ENCODE measurements at places on chromosomes 3 and 15.

DNA sequence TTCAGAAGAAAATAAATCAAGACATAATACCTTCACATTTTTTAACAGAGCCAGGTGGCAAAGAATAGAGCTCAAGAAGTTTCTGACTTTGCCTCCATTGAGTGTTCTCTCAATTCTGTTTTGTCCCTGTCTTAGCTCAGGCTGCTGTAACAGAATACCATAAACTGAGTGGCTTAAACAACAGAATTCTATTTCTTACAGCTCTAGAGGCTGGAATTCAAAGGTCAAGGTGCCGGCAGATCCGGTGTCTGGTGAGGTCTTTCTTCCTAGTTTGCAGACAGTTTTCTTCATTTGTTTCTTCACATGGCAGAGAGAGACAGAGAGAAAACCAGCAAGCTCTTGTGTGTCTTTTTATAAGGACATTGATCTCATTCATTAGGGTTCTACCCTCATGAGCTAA, 25.6 kb downstream of the IQCH start:
- no peak for DNase-seq

DNA sequence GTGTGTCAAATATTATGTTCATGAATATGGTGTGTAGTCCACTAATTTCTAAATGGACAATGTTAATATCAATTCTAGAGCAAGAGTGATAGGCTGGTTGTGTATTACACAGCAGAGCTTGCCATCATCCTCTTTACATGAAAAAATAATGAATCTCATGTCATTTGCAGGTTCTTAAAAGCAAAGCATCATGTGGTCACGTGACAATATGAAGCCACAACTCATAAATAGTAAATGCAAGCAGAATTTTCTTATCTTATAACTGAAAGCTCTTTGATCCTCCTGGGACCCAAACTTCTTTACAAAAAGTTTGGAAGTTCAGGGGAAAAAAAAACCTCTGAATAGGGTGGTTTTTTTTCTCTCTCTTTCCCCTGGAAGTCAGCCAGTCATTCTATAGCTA, 26.9 kb upstream of the LRRN1 start:
- no peak for DNase-seq

- DNase-seq: no peak
Observed at GRCh38 chr15:71781179-71781964, 29.0 kb upstream of the NR2E3 start.

GRCh38 chr3:172676196-172676922, 34.5 kb downstream of the NCEH1 start:
- DNase-seq: no peak

DNA sequence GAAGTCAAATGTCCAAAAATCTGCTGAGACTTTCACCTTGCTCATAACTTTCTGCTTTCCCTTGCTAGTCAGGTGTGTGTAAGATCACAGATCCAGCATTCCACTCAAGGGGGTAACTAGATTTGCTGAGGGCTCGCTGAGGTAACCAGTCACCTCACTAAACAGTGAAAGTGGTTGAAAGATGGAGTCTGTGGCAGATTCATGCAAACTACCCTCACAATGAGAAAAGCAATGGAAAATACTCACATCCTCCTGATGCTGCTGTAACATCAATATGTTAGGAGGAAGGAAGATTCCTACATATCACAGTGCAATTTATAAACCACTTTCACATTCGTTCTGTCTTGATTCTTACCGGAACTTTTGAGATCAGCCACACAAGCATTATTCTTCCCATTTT, 174.3 kb upstream of the BCL6 start:
- DNase-seq: peak; percentile 15

- DNase-seq: no peak
Observed at GRCh38 chr3:23465569-23465968, 262.4 kb downstream of the UBE2E2 start.

DNA sequence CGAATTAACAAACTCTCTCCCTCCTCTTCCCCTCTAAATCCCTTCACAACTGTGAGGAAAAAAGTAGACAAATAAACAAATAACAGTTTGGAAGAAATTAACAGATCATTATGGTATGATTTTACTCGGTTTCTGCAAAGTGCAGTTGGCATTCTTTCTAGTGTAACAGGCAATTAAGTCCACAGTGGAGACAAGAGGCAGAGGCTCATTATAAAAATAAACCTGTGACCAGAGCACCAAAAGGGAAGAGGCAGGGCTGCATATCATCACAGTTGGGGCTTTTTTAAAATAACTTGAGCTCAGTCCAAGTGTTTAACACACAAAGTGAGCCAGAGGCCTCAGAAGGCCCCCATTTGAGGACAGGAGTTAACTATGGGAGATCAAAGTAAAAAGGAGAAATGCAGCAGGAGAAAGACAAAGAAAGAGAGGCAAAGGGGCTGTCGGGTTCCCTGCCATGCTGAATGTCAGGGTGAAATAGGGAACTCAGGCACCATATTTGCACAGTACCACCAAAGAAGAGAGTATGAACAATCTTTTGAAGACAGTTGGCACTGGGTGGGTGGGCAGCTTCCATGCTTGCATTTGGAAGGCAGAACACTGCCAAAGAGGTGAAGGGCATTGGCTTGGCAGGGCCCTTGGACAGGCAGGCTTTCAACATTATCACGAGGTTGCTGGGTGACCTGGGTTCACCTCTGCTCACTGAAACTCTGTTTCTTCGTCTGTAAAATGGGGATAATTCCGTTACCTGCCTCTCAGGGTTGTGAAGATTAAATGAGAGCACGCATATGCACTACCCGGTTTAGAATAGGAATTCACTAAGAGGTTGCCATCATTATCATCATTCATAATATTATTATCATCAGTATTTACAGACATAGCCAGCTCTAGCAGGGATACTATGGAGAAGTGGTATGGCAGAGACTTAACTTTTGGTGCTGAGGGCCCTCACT, 134.5 kb downstream of the MEX3B start:
- no peak for DNase-seq

DNA sequence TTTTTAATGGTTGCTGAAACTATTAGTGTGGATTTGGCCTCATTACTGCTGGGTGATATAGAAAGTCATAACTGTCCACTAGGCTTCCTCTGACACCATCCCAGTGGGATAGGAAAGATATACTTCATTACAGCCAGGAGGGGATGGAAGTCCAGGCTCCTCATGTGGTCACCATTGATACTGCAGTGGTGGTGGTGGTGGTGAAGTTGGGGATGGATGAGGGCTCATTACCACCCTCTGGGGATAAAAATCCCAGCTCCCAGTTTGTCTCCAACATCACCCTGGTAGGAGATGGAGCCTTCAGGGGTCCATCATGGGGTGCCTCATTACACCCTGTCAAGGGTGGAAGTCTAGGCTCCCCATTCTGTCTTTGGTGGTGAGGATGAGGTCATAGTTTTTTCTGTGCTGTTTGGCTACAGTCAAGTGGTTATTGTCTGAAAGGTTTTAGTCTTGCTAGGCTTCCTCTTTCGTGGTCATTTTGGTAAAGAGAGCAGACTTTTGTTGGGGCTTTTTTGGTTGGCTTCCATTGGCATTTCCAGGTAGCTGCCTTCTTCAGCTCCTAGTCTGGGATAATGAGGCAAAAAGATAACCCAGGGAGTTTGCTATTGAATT, 30.1 kb upstream of the FILIP1L start:
- DNase-seq: no peak

GRCh38 chr3:36695769-36696137, 68.6 kb downstream of the DCLK3 start:
- DNase-seq: no peak

GRCh38 chr3:65993134-65993900, 45.4 kb downstream of the MAGI1 start:
- DNase-seq: no peak

GRCh38 chr15:50128266-50128665, 9.2 kb upstream of the ATP8B4 start:
- no peak for DNase-seq

- no peak for DNase-seq
Observed at GRCh38 chr3:177320765-177321247, 123.5 kb upstream of the TBL1XR1 start.

- DNase-seq: no peak
Observed at GRCh38 chr3:164179110-164179774, 899.1 kb downstream of the SI start.

GRCh38 chr3:112466020-112466419, 33.3 kb downstream of the BTLA start:
- no peak for DNase-seq

DNA sequence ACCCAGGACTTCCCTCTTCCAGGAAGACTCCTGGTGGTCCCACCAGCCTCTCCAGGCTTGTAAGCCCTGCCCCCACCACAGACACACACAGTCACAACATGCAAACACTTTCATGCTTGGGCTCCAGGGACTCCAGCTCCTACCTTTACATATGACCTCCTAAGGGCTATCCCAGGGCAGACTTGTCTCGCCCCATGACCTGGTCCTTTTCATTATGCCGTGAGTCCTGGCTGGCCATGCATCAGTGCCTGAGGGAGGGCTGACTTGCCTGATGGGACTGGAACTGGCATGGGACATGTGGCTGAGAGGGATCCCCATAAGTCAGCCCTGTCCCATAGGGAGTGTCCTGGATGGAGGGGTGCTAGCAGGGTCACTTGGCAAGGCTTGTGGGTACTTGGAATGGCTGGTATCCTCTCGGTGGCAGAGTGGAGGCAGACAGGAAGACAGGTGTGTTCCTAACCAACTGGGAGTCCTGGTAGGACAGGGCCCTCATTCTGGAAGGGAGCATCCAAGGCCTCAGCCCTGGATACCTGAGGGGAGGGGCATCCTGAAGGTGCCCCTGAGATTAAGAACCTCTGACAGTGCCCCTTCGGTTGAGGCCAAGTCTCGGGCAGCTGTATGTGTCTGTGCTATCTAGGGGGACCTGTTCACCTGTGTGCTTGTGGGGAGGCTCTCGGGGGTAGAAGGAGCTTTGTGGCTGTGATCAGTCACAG, 540 bp upstream of the HHATL start:
- no peak for DNase-seq

DNA sequence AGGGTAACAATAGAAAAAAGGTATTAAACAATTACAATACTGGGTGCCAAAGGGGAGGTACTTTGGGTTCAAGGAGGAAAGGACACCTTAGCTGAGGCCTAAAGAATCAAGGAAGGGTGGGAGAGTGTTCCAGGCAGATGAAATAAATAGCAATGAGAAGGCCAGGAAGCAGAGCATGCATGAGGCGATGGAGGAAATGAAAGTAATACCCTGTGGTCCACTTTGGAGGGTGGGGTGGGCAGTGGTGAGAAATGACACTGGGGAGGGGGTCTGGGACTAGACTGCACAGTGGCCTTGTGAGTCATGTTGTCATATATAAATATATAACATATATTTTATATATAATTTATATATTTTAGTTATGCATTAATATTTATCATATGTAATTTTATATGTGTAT, 55.9 kb downstream of the BHLHE40 start:
- DNase-seq: no peak

- DNase-seq: no peak
Observed at GRCh38 chr3:30302027-30302426, 304.4 kb upstream of the TGFBR2 start.

GRCh38 chr15:50084932-50085331, 34.1 kb downstream of the ATP8B4 start:
- no peak for DNase-seq

DNA sequence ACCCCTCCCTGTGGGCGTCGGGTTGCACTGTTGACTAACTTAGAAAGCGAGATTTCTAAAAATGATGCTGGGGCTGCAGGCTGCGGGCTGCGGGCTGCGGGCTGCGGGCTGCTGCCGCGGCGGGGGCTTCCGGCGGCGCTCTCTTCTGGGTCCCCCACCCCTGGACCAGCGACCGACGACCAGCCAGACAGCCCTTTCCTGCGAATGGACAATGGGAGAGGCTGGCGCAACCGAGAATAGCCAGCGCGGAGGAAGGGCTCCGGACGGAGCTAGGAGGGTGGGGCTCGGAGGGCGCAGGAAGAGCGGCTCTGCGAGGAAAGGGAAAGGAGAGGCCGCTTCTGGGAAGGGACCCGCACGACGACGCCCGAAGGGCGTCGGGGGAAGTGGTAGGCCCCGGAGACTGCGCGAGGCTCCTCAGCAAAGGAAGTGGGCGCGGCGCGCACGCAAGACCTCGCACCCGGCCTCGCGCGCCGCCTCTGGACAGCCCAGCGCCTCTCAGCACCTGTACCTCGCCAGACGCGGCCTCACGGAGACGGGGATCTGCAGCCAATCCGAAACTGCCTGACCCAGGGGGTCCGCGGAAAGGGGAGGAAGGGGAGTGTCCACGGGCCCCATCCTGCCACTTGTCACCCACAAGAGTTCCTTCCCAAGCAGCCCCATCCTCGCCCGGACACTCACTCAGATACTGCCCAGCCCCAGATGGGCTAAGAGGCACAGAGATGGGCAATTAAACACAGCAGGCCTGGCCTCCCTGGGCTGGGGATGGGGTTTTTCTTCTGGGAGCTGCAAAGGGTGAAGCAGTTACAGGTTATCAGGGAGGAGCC, 70.7 kb downstream of the SLC12A8 start:
- DNase-seq: peak; percentile 69

DNA sequence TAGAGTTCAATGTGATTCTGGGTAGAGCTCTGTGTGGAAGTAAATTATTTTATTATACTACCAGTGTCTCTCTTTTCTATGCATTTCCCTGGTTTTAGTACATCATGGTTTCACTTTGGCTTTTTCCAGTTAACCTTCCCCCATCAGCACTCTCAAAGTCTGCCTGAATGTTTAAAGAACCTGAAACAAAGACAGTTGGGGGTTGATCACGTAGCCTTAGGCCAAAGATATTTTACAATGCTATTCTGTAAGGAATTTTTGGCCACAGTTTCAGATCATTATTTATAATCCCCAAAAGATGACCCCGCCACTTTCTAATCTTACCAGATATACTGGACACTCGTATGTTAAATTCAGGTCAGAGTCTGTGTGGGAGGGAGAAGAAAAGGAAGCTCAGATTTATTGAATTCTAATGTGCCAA, 156.3 kb upstream of the TMC3 start:
- no peak for DNase-seq

GRCh38 chr3:150756491-150757059, 6.4 kb downstream of the SIAH2 start:
- DNase-seq: no peak

GRCh38 chr3:135136361-135137100, 341.5 kb downstream of the EPHB1 start:
- DNase-seq: no peak

DNA sequence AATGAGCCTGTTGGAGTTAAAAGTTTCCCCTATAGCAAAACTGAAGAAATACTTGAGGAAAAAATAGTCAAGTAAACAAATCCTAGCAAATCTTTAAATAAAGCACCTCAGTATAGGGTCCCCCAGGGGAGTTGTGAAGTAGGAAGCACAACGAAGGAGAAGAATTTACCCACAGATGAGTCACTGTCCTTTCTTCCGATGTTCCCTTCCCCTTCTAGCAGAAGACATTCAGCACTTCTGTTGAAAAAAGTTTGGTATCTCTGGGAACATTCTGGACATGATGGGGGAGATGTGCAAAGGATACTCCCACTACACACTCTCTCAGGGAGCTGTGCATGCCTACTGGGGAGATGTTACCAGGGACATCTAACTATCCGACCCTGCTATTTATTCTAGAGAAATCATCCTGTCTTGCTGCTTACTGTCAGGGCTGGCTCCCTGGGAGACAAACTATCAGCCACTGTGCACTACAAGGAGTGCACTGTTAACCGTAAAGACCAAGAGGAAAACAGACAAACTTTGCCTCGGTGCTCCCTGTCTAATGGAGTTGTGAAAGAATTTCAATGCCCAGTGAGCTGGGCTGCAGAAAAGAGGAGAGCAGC, 93.8 kb downstream of the RFTN1 start:
- DNase-seq: no peak

GRCh38 chr3:187401856-187402255, 33.7 kb downstream of the RTP4 start:
- no peak for DNase-seq

GRCh38 chr15:91368611-91369010, 268.6 kb downstream of the SV2B start:
- DNase-seq: no peak
